Activated naive CD4-positive, alpha-beta T cell treated with anti-CD3 and anti-CD28 coated beads, Interleukin-2, amount 50 U/mL, for 72 hours (primary cell): ENCODE measurements at places on chromosomes 2 and 18. TPM values are rescaled to one million over a fixed set of nuclear protein-coding genes. Genes with fewer than 3 reads are reported as not detected.

GRCh38 chr18:45554389-45554737 is 60.9 kb upstream of the SLC14A2 start:
- DNase-seq, result no peak

The FBXO48 gene
- 1.9 TPM for total RNA-seq

The OTX1 gene
- total RNA-seq, result not detected

The MYO7B gene
- 1.9 TPM for total RNA-seq

DNA sequence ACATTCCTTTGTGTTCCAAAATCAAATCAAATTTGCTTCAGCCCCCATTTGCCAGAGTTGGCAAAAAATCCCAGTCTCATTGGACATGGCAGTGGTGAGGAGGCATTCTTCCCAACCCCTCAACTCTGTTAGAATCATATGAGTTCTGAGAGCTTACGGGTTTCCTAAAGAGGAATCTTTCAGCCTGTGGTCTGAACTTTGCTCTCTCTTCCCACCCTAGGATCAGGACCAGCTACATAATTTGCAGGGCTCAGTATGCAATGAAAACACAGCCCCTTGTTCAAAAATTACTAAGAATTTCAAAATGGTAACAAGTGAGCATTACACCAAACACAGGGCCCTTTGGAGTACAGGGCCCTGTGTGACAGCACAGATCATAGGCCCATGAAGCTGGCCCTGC is 47.1 kb upstream of the RMND5A start:
- DNase-seq, result no peak

The IL1RL1 gene
- total RNA-seq, result 1.0 TPM

DNA sequence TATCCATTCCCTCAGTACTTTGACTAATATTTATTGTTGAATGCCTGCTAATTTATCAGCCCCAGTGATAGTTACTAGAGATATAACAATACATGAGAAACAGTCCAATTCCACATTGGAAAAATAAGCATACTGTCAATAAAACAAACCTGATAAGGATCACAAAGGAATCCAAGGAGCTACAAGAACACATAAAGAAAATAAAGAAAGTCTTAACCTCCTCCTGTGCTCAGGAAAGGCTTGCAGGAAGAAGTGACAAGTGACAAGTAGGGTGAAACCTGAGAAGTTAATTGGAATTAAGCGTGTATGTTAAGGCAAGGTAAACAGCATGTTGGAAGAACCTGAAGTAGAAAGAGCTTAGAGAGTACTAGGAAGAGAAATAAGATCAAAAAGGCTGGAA is 20.3 kb upstream of the ASNSD1 start:
- DNase-seq, result no peak

DNA sequence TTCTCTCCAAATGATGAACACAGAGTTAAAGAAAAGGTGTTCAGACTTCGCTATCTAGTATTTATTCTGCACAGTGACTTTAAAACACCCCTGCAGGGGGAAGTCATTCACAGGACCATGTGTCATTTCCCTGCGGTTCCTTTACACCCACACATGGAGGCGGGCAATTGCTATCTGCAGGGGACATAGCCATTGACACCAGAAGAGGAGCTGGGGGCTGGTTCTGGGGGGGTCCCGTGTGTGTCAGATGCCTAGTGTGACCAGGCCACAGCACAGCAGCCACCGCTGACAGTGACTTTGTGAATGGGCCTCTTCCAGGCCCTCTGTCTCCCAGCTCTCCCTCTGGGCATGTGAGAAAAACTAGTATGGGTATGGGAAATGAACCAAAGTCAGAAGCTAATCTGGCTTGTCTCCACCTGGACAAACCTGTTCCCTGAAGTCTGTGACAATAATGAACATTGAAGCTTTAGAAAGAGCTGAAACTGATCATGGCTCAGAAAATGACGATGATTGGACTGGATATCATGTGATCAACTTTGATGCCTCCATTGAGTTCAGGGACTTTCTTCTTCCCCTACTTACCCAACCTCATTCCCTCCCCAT is 7.5 kb upstream of the GBX2 start:
- no peak for DNase-seq

DNA sequence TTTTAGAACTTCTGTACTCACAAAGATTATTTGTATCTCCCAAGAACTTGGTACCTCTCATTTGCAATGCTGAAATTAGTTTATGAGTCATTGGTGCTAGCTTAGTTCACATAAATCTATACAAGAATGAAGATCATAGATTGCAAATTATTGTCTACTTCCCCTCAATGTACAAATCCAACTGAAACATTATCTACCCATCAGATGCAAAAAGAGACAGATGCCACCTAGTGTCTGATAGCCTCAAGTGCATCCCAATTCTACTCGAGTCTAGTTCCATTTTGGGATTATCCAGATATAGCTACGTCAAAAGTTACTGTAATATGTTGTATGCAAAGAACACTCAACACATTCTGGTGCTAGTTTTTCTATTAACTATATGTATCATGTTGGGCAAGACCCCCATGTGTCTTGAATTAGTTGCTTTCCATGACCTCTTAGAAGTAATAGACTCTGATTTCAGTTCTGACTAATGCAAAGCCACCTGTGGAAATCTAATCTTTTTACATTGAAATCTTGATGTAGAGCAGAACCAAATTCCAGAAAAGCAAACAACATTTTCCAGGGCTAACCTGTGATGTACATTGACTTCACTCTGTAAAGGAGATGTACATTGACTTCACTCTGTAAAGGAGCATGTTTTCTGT is 210.0 kb downstream of the RBM43 start:
- no peak for DNase-seq

DNA sequence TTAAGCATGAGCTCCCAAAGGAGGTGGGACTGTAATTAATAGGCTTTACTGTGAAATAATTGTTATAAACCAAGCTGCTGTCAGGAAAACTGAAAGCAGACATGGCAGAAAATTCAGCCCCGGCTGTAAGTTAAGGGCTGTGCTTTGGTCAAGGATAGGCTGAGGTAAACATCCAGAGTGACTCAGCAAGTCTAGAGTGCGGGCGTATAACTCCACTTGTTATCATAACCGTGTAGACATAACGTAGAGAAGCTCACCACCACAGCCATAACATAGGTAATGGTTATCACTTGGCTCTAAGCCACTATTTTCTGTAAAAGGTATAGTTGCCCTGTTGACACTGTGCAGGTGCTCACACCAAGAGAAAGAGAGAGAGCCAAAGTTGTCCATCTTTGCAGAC is 316.8 kb downstream of the DCDC2C start:
- no peak for DNase-seq

DNA sequence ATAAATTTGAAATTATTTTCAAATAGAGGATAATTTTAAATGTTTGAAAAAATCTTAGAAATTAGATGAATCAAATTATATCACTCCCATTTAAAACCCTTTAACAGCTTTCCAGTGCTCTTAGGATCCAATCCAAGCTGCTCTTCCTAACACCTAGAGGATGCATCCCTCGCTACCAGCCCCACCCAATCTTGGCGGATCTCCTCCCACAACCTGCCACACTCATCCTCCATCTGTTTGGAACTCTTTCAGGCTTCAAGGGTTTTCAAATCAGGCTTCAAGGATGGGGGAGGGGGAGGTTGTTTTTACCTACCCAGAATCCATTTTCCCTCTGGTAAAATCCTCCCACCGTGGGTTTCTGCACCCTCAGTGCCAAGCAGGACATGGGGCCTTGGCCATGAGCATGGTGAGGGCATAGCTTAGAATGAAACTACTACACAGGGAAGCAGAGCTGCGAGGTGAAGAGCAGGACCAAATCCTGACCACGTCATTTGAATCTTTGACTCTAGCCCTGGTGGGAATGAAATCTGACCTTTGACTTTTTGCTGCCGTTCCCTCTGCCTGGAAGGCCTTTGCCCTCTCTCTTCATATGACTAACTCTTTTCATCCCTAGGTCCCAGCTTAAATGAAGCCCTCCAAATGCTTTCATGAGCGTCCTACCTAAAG is 113.0 kb upstream of the MAPRE2 start:
- no peak for DNase-seq

DNA sequence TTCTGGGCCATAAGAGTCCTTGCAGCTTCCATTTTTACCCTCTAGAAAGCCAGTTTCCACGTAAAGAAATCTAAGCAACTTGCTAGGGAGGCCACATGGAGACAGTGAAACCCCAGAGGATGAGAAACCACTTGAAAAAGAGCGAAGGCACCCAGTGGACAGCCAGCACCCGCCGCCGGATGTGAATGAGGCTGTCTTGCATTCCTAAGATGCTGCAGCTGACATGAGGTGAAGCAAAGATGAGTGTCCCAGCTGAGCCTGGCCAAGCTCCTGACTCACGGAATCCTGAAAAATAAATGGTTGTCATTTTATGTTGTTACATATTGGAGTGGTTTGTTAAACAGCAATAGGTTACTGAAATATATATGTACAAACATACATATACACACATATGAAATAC is 65.9 kb upstream of the STPG4 start:
- DNase-seq, result no peak

DNA sequence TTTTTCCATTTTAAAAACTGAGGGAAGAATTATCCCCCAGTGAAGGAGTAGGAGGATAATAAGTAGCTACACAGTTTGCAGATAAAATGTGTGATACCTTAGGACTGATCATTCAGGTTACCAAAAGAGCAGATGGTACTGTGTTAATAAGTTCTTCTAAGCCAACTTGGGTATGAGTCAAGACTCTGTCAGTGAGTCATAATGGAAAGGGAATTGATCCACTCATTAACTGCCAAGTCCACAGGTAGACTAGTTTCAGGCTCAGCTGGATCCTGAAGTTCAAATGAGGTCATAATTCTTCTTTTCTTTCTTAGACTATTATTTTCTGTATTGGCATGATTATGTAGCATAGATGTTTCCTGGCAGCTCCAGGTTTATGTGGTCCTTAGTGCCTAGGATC is 142.4 kb upstream of the ALPP start:
- no peak for DNase-seq

DNA sequence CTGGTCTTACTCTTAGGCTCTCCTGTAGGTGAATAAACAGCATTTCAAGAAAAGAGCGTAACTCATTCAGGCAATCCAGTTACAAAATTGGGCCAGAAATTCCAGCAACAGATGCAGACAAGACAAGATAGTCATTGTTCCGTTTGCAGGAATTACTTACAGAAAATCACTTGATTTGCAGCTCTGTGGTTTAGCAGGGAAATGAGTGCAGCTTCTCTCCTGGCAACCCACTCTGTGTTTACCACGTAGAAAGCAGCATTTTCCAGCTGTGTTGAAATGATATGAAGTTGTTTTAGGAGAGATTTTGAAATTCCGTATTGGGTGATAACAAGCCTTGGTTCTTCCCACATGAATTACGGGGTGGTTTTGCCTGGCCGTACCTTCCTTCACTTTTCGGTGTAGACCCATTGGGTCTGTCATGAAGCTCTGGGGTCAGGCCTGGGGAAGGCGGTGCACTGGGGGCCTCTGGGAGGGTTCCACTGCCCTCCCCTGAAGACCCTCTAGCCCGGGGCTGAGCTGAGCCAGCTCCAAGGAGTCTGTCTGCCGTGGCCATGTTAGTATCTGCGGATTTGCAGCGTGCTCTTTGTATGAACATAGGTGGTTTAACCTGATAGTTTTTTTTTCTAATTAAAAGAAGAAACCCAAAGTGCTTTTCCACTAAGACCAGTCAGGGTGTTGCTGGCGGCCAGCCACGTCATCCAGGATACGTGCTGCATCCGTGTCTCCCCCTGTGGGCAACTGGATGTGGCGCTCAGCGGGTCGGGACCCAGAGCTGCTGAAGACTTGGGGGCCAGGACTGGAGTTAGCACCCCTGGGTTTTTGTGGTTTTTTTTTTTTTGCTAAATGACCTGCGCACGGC is 58.9 kb upstream of the KCNG2 start:
- peak; percentile 34 for DNase-seq

The RNF152 gene
- total RNA-seq, result 0.59 TPM

GRCh38 chr2:212998626-212999359 is 152.6 kb downstream of the IKZF2 start:
- DNase-seq, result no peak

DNA sequence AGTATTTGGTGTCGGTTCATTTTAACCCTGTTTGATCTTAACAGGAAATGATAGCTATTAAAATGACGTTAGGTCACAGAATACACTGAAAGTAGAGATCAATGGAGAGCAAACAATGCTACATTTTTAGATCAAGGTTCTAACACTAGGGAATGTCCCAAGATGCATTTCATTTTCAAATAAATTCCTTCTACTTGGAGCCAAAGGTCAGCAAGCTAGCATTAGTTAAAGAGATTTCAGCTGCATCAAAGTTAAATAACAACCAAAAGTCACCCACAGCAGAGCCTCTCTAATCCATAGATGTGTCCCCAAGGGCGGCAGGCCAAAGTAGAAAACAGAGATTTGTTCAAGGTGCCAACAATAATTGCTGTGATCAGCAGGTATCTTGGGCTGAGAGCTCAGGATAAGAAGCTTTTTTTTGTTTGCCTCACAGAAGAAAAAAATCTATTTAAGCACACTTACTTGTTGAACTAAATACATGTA is 1233.6 kb upstream of the TMEFF2 start:
- no peak for DNase-seq

DNA sequence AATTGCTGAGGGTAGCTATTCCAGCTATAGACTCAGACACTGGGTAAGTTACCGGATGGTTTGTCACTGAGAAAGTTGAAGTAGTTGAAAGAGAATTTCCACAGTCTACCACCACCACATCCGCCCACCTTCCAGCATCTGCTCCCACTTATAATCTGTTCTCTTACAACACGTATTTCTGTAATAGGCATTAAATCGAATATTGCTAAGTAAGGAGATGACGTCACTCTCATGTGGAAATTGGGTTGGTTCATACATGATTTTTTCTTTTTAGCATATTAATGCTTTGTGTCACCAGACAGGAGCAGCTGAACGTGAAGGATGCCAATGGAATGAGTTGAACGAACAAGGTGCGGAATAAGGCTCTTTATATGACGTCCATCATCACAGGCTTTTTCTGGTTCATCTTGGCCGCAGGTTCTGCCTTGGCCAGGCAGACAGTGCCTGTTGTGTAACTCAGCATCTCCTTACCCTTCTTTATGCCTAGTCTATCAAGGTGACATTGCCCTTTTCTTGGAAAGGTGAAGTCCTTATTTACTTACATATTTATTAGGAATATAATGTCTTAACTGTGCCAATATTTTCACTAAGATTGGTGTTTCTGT is 45.9 kb downstream of the THUMPD2 start:
- no peak for DNase-seq

- no peak for DNase-seq
Measured at GRCh38 chr2:74552914-74553811, 579 bp downstream of the LOXL3 start.
